ENCODE measurements at places on chromosomes 5 and 9.

DNA sequence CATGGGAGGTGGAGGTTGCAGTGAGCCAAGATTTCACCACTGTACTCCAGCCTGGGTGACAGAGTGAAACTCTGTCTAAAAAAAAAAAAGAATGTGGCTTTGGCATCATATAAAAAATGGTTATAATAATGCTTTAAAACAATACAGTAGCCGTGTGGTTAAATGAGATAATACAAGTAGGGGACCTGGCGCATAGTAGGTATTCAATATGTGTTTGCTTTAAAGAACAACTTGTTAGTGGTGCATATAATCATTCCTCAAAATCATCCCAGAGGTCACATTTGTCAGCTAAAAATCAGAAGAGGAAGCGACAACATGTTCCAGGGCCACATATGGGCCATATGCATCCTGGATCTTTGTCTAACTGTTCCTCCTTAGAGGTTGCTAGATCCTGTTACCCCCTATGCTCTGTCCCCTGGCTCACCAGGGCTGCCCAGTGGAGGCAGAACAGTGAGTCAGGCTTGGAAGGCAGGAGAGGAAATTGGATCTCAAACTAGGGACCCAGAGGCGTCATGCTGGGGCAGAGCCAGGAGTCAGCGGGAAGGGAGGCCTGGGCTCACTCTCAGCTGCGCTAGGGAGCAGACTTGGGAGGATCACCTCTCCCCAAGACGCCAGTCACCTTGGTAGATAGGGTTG is 27.7 kb downstream of the LHX6 start:
- DNase-seq, result no peak

DNA sequence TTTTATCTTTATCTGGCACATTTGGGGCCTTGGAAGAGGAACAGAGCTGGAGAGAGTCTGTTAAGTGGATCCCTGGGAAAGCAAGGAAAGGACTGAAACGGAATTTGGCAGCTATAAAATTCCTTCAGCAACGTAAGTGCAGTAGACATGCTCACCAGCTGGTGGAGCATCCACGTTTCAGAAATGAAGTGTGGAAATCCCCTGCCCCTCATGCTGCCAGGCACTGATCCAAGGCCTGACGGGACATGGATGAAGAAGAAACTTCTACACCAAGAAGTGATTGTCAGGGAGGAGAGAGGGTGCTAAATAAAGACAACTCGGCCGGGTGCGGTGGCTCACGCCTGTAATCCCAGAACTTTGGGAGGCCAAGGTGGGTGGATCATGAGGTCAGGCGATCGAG is 209.3 kb downstream of the ROR2 start:
- DNase-seq, result no peak

DNA sequence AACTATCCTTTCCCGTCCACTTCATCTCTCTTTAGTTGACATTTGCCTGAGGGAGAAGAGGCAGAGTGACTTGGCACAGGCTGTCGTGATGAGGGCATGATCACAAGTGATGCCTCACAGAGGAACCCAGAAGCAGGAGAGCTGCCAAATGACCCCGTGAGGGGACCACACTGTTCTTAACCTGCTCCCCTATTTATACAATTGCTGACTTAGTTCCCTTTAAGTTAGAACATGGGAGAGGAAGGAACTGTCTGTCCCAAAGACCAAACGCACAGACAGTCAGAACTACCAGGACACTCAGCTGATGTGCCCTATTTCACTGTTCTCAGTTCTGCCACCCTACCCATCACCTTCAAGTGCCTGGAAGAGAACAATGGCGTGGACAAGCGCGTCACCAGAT is 73.7 kb downstream of the SLC1A3 start:
- DNase-seq, result no peak

DNA sequence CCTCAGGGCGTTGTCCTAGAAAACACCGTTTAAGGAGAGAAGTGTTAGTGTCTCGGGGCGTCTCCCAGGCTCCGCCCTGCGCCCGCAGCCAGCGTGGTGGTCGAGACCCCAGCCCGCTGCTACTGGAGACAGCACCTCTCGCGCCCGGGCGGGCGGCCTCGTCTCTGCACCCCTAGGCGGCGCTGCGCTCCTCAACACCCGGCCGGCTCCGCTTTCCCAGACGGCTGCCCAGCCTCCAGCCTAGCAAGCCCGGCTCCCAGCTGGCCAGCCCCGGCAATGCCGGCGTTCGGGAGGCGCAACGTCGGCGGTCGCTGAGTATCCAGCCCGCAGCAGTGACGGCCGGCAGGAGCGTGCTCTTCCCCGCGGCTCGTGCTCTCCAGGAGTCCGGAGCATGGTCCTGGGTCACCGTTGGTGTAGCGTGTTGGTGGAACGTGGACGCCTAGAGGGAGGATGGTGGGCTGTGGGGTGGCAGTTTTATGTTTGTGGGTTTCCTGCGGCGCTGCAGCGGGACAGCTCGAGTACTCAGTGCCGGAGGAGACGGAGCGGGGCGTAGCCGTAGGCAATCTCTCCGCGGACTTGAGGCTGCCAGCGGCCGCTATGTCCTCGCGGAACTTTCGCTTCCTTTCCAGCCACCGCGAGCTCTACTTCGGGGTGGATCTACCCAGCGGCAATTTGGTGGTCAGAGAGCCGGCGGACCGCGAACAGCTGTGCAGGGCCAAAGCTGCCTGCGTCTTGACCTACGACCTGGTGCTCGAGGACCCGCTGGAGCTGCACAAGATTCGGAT is 536 bp downstream of the PCDHAC1 start:
- peak; percentile 86 for DNase-seq

- DNase-seq, result no peak
Measured at GRCh38 chr5:73298772-73299630, 126.0 kb downstream of the TMEM174 start.

DNA sequence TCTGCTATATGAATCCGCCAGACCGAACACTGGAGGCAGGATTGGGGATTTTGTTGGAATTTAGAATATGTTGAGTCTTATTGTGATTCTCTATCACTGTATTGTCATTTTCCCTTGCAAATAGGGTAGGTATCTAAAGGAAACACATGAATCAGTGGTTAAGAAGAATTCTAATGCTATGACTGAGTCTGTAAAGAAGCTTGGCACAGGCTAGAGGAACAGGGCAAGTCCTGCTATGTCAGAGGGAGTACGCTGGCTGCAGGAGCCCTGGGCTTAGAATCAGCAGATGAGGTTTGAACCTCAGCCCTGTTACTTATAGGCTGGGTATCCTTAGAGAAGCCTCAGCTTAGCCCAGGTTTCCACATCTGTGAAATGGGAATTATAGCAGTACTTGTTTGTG is 198.1 kb downstream of the NR3C1 start:
- DNase-seq, result peak; percentile 47

DNA sequence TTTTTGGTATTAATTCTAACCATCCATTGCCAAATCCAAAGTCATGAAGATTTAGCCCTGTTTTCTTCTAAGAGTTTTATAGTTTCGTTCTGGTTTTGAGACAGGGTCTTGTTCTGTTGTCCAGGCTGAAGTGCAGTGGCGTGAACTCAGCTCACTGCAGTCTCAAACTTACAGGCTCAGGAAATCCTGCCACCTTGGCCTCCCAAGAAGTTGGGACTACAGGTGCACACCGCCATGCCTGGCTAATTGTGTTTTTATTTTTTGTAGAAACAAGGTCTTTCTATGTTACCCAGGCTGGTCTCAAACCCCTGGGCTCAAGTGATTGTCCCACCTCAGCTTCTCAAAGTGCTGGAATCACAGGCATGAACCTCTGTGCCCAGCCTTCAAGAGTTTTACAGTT is 21.0 kb downstream of the ACTL7A start:
- DNase-seq, result no peak

GRCh38 chr9:135221951-135222631 is 134.6 kb downstream of the OLFM1 start:
- DNase-seq, result no peak

DNA sequence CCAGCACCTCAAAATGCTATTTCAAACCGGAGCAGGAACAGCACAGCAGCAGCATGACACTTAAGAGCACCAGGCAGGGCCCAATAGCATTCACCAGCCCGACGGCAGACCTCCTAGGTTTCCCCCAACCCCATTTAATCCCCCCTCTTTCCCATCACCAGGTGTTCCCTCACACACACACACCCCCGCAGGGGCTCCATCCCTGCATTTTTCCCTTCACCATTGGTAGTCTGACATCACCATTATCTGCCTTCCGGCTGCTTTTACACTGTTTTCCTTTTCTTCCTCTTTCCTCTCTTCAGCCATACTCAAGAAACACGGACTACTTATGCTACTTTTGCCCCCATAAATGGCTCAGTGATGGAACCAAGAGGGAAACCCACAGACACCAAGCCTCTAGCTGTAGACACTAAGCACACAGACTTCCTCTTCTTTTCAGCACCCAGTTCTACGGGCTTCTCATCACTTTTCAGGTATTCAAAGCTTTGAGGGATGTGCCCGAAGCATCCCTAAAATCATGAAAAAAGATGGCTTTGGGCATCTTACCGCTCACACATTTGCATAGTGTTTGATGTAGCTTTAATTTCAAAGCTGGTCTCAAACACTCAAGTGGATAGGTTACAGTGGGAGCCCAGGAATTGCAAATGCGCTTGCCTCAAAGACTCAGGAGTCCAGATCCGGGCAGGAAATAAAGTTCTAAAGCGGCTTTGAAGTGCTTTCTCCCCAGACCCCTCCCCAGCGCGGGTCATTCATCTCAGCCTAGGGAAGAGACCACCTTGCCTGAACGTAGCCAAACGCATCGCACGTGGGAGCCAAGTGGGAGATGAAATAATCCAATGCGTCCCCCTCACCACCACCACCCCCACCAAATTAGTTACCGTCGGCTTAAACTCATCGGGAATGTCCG is 141.5 kb downstream of the TSSK1B start:
- peak; percentile 20 for DNase-seq

DNA sequence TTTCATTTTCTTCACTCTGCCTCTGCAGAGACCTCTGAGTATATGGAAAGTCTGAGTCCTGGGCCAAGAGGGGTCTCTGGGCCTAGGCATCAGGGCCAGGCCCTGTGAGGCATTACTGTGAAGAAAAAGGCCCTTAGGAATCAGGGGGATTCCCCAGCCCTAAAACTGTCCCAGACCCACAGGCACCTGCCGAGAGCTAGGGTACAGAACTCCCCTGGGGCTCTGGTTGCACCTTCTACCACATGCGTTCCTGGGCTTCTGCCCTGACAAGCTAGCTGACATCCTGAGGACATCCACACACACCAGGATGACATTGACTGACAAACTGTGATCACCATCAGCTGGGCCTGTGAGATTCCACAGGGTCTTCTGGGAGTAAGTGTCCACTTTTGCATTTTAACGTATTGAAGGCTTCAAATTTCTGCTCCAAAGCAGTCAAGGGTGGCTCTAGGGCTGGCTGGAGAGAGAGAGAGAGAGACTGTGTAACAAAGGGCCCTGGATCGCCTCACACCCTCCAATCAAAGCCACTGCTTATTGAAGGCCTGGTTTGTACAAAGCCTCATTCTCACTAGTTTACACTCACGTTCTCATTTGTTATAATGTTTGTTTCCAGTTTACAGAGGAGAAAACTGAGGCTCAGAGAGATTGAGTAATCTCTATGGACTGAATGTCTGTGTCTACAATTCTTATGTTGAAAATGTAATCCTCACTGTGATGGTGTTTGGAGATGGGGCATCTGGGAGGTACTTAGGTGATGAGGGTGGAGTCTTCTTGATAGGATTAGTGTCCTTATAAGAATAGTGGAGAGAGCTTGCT is 45.1 kb downstream of the TGFBI start:
- DNase-seq, result no peak

GRCh38 chr5:134003817-134004625 is 754 bp downstream of the VDAC1 start:
- DNase-seq, result peak; percentile 67

- DNase-seq, result no peak
Measured at GRCh38 chr5:155053501-155053900, 39.9 kb downstream of the KIF4B start.

- no peak for DNase-seq
Measured at GRCh38 chr5:148511810-148512347, 128.1 kb downstream of the FBXO38 start.

- DNase-seq, result no peak
Measured at GRCh38 chr9:134299883-134300282, 26.4 kb upstream of the RXRA start.

DNA sequence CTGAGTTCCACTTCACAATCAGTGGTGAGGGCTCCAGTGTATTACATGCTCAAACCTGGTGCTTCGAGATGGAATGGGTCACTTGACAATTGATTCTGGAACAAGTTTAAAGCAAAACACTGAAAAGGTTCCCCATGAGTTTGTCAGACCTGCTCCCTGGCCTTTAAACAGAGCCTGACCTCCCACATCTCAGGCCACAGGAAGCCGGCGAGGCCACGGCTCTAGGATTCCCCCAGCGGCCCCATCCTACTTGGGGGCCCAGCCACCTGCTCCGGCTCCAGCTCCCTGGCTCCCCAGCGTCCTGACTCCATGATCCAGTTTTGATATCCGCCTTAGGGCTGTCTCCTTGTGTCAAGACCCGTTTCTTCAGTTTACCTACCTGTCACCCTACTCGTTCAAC is 62.0 kb downstream of the TTLL11 start:
- DNase-seq, result no peak

DNA sequence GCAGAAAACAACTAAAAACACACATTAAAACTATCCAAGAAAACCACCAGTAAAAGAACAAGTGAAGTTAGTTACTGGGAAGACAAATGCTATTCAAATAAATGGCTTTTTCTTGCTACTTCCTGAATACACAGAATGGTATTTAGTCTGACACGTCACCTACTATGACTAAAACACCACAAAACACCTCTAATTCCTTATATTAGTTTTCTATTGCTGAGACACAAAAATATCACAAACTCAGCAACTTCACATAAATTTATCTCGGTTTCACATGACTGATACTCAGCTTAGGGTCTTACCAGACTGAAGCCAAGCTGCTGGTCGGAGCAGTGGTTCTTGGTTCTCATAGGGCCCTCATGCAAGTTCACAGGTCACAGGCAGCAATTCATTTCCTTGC is 5.4 kb downstream of the DMAC1 start:
- DNase-seq, result no peak

Data from urothelium cell line (cell line).